Hippocampal formation (tissue), 2 donors: ENCODE measurements at places on chromosomes 12 and 14.

- no peak for DNase-seq
Observed at GRCh38 chr12:12214635-12215131, 52.2 kb downstream of the LRP6 start.

GRCh38 chr12:110176745-110177144, 52.6 kb downstream of the IFT81 start:
- no peak for DNase-seq

GRCh38 chr12:4157122-4157521, 116.4 kb upstream of the CCND2 start:
- DNase-seq = no peak

DNA sequence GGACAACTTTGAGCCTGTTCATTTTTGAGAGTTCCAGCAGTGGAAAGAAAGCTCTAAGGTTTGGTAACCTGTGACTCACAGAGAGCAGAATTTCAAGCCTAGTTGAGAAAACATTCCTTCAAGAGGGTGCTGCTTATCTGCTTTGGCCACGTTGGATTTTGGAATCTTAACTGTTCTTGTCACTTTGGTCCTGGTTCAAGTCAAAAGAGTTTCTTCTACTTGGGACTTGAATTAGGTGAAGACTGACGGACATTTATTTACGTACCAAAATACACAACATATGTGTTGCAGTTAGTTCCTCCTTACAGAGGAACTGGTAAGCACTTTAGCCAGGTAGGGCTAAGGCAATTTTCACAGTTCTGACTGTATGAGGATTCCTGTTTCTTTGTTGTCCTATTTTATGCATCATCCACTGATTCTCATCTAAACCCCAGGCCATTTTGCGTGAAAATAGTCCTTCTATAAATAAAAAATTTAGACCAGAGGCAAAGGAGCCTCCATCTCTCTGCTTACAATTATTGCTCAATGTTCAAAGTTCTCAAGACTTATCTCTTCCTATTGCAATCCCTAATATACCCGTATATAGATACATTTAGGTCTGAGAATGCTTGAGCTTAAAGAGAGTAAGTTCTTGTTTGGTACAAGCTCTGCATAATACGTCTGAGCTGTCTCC, 580.9 kb downstream of the DIO2 start:
- no peak for DNase-seq

DNA sequence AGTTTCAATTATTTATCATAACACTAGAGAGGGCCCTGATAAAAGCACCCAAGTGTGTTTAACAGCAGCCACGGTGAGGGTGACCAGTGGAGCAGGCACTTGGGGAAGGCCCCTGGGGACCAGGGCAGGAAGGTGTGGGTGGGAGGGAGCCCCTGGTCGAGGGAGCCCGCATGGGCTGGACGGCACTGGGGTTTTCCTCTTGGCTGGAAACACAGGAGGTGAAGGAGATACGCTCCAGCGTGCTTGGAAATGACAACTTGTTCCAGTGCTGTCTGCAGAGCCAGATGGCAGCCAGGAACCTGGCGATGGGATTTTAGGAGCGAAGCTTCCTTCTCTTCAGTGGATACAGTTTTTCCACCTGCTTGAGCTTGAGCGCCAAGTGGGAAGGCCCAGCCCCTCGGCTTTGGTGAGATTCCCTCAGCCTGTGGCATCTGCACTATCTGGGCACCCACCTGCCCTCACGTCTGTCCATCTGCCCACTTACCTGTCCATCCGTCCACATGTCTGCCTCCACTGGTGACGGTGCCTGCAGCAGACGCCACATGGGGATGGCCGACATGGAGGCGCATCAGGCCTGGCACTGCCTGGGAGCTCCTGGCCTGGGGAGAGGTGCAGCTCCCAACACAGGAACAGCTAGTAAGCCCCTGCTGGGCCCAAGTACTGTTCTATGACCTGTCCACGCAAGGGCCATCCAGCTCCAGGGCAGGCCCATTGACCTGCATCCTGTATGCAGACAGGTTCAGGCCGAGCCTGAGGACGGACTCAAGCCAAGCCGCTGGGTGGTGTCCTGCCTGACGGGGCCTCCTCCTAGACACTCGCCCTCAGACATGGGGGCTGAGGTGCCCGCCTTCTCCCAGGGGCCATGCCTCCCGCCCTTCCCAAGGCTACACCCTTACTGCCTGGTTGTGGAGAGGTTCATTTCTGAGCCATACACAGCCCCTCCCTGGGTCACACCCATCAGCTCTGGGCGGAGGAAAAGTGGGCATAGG, 192.2 kb upstream of the C14orf180 start:
- DNase-seq = no peak

GRCh38 chr12:28650906-28651305, 460.6 kb downstream of the CCDC91 start:
- DNase-seq = no peak

- DNase-seq = no peak
Observed at GRCh38 chr14:24441485-24441884, 1.1 kb downstream of the SDR39U1 start.

GRCh38 chr12:119809023-119809422, 68.1 kb downstream of the CIT start:
- DNase-seq = no peak

GRCh38 chr12:49058366-49059044, 2.1 kb downstream of the KMT2D start:
- DNase-seq = no peak

- DNase-seq = no peak
Observed at GRCh38 chr12:71125949-71126348, 31.9 kb downstream of the TSPAN8 start.

DNA sequence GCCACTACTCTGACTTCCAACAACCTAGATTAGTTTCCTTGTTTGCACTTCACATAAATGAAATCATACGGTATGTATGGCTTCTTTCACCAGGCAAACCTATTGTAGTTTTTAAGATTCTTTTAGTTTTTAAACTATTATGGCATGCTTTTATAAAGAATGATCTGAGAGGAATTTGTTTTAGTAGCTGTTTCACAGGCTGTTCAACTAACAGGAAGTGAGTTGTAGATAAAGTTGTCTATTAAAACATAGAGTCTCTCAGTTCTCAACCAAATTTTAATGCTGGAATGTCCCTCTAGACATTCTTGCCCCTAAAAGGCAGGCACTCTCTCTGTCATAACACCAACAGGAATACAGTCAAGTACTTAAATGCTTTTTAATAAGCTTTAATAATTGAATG, 102.7 kb upstream of the DACT1 start:
- no peak for DNase-seq

DNA sequence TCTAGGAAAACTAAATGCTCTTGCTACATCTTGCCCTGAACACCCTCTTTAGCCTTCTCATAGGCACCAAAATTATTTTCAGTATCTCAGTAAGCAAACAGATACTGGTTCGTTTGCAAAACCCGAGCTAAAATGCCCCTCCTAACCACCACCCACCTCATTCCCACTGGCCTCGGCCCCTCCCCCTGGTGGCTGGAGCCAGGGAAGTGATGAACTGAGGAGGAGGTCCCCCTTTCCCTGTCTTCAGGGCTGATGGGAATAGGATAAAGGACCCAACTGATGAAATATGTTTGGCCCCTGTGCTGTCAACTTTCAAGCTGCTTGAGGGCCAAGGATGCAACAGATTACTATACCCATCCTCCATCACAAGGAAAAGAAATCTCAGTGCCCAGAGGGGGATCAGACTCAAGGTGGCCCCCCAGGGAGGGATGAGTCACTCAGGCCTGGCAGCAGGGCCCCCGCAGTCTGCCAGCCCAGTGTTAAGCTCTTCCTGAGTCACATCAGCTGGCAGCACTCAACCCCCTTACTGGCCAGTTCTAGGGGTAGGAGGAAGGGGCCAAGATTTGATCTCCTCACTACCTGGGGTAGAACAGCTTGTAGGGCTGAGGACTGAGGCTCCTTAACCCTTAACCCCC, 1.7 kb downstream of the ANKRD52 start:
- no peak for DNase-seq

DNA sequence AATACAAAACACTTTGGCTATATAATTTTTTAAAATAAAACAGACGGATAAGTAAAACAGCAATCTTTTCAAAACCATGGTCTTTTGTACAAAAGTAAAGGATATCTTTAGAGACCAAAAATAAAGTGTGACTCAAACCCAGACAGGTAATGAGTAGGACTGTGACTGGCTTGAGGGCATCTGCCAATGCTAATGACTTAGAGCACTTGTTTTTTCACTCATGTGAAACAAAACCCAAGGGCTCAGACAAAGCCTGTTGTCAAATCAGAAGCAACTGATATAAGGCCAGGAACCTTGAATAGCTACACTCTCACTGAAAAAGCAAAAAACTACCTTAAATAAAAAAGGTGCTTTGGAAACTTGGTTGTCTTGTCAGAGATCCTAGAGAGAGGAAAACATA, 357.4 kb downstream of the TMEM117 start:
- DNase-seq = no peak
